Endodermal cell (in vitro differentiated cells): ENCODE measurements at places on chromosomes 6 and 20.

GRCh38 chr6:91664327-91664959 lies 1077.6 kb upstream of the MAP3K7 start:
- no peak for DNase-seq

DNA sequence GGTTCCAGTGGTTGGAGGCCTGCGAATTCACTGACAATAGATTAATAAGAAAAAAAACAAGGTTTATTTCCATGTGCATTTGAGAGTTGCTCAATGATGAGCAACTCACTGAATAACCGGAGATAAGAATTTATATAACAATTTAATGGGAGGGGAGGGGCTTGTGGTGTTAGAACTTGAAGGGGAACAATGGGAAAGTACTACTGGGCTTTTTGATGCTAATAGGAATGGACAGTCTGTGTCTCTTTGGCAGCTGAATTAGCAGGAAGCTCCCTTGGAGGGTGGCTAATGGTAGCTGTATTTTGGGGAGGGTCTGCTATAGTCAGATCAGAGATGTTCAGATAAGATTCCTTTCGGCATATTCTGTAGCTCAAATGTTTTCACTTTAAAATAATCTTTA lies 62.4 kb upstream of the GMDS start:
- DNase-seq = no peak

DNA sequence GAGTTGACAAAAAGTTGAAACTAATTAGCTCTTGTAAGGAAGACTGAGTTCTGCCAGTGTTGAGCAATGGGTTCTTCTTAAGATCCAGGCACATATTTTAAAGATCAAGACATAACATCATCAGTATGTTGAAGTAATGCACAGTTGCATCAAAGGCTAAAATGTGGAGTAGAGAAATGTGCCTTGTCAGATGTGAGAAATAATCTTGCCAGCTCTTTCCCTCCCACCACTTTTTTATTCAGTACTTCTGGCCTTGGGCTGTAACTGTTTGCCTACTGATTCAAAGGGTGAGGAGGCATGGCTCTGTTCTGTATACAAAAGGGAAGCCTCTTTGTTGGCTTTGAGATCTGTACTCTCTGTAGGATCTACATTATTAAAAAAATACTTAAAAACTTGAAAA lies 13.1 kb downstream of the PKIB start:
- DNase-seq = no peak

GRCh38 chr20:25051386-25052155 lies 6.4 kb downstream of the ACSS1 start:
- peak; percentile 18 for DNase-seq

DNA sequence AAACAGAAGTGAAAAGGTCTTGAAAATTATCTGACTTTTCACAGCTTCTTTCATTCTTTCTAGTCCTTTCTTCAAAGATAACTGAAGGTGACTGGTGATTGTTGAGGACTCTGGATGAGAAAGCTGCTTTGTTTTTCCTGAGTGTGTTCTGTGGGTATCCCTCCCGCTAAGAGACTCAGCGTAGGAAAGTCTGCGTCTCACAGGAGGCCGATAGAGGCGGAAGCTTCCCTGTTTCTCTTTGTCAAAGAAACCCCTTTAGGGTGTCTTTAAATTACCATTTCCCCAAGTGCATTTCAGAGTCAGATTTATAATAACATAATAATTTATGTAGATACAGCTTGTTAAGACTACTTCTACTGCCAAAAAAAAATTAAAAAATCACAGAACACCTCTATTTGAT lies 31.2 kb upstream of the IRF4 start:
- DNase-seq = no peak

- no peak for DNase-seq
These were observed 349.4 kb upstream of the MAP3K7 start for GRCh38 chr6:90936286-90936685.

- DNase-seq = peak; percentile 58
These were observed 13.2 kb upstream of the PARD6B start for GRCh38 chr20:50717974-50718761.

DNA sequence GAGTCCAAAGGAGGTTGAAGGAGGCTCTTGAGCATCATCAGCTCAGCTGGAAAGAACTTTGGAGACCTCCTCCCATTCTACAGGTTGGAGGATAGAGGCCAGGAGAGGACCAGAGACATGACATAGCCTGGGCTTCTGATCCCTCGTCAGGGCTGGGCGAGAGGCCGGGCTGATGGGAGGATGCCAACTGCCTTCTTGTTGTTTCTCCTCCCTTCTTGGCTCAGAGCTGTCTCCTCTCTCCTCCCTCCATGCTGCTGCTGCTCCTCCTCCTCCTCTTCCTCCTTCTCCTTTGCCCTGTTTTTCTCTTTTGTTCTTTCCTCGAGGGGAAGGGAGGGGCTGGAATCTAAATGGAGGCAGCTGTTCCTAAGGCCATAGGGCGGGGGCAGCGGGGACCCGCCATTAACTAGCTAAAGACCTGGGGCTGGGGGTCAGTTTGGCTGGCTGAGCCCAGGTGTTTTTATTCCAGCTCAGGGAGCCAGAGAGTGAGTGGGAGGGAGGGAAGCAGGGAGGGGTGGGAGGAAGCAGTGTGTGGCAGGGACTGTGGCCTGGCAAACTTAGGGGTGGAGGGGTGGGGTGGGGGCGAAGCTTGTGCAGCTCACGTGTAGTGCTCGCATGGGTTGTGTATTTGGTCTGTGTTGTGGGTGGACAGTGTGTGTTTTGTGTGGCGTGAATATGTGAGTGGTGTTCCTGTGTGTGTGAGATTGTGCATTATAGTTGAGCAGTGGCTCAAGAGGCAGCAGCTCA lies 84.8 kb downstream of the CD40 start:
- no peak for DNase-seq

GRCh38 chr20:63027922-63028389 lies 21.2 kb upstream of the BHLHE23 start:
- DNase-seq = no peak

GRCh38 chr20:11235058-11235457 lies 561.3 kb upstream of the JAG1 start:
- peak; percentile 75 for DNase-seq

- peak; percentile 87 for DNase-seq
These were observed at the start of gene ELOVL2 for GRCh38 chr6:11043961-11044711. Gene ELOVL2, minus strand, starts transcription at chr6:11044305. Its CDS starts 75 bp downstream, at chr6:11044230.

GRCh38 chr6:72205500-72205899 lies 319.1 kb downstream of the RIMS1 start:
- no peak for DNase-seq

DNA sequence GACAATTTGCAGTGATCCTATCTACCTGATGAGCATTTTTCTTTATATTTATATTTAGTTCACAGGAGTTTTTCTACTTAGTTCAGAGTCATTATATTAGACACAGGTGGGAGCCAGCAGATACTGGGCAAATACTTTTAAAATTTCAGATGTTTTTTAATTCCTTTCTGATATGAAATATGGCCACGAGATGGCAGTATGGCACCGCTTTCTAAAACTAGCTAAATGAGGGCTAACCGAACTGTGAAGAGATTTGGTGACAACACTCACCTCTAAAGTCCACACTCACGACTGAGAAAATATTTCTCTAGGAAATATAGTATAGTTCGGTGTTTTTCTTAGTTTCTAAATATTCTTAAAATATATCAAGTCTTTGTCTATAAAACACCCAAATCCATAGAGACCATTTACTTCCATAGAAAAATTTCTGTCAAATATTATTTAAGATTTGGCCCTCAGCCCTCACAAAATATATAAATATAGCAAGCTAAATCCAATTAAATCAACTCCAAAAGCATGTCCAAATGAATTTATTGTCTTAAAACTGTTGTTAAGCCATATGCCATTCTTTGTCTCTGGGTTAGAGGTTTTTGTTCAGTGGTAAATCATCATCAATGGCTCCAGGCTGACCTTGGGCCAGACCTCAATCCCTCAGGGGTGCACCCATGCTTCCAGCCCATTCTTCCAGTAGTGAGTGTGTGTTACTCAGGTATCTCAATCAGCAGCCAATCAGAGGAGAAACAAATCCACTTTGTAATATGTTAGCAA lies 63.6 kb downstream of the HUS1B start:
- peak; percentile 73 for DNase-seq
